ENCODE measurements at places on chromosomes 12 and 14. TPM values are rescaled to one million over a fixed set of nuclear protein-coding genes. Genes with fewer than 3 reads are reported as not detected.

DNA sequence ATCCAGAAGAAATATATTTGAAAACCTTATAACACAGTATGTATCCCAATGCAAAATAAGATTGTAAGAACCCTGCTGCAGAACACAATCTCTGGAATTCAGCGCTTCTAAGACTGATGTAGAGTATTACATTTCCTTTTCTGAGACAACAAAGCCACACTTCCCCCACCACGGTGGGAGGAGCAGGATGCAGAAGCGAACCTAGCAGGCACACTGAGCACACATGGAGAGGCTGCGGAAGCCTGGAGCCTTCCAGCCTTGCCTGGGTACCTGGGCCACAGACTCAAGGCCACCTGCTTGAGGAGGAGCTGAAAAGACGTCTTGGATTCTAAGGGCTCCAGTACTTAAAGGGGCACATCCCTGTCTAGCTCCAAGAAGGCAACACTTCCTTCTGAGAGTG lies 46.4 kb downstream of the TCHP start:
- DNase-seq: no peak

DNA sequence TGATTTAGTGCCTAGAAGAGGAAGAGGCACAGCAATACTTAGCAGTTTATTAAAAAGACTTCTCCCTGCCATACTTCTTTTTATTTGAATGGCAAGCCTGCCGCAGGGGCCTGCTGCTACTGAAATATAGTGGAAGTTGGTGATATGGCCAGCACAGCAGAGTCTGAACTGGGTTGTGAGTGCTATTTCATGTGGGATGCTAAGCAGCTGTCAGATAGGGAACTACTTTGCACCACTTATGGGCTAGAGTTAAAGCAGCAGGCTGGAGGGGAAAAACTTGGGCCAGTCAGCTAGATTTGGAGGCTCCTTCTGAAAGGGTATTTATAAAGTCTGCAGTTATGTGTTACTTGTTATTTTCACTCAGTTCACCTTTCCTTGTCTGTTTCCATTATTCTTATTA lies 299.0 kb upstream of the E2F7 start:
- DNase-seq: no peak

- DNase-seq: no peak
These were observed 164.2 kb downstream of the ALG10 start for GRCh38 chr12:34186492-34186891.

The KRT3 gene
- total RNA-seq: not detected

- no peak for DNase-seq
These were observed 1.8 kb downstream of the KCNA1 start for GRCh38 chr12:4911316-4911994.

DNA sequence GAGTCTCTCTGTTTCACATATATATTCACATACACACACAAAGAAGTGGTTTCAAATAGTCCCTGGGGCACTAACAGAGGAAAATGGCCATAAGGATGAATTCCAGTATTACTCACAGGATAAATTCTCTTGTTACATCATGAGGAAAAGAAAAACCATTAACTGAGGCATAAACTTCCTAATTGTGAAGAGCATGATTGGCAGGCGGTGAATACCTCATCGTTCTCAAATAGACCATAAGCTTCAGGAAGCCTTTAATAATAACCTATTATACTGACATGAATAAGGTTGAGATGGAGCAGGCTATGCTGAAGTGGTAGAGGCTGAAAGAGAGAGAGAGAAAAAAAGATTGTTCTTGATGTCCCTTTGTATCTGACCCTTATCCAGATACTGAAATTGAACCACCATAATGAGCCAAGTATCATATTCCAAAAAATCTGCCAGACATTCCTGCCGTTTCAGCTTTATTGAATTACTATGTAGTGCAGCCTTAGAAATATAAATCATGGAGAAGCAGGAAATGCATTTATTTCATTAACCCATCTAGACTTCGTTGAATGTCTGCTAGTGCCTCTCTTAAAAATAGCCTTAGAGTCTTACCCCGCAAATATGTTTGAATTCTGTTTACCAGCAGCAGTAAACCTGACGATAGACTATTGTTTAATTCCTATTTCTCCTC lies 86.8 kb downstream of the NUAK1 start:
- no peak for DNase-seq

The KLHDC1 gene
- total RNA-seq: 21.6 TPM

DNA sequence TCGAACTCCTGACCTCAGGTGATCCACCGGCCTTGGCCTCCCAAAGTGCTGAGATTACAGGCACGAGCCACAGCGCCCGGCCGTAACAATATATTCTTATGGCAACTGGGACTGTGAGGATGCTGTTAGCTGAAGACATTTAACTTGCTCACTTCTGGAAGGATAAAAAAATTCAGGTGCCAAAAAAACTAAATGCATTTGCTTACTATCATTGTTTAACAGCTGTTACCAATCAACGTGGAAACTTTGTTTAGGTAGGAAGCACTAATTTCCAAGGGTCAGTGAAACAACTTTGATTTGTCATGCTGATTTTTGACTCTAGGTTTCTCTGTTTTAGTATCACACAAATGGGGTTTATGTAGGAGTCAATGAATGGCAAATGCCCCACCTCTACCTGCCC lies 297.3 kb downstream of the ERC1 start:
- DNase-seq: no peak

- peak; percentile 7 for DNase-seq
These were observed 215.8 kb upstream of the DIO2 start for GRCh38 chr14:80427101-80427500.

The LRRC10 gene
- not detected for total RNA-seq

DNA sequence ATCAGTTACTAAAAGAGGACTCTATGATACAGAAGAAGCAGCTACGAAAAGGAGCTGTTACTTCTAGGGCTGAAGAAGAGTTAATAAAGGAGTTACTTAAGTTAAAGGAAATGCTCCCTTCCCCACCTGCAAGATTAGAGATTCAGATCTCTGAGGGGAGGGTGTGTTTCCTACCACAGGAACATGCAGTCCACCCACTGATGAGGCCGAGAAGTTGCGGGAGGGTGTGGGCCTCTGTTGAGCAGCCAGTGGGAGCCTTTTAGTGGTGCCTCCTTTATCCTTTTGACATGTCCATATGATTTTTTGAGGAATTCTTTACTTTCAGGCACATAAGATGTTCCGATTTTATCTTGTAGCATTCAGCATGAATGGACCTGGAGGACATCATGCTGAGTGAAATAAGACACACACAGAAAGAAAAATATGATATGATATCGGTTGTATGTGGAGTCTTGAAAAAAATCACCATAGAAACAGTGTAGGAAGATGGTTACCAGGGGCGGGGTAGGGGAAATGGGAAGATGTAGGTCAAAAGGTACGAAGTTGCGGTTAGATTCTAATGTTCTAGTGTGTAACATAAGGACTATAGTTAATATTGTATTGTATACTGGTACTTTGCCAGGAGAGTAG lies 4.4 kb upstream of the M6PR start:
- DNase-seq: no peak

The VWF gene
- 61.8 TPM for total RNA-seq

DNA sequence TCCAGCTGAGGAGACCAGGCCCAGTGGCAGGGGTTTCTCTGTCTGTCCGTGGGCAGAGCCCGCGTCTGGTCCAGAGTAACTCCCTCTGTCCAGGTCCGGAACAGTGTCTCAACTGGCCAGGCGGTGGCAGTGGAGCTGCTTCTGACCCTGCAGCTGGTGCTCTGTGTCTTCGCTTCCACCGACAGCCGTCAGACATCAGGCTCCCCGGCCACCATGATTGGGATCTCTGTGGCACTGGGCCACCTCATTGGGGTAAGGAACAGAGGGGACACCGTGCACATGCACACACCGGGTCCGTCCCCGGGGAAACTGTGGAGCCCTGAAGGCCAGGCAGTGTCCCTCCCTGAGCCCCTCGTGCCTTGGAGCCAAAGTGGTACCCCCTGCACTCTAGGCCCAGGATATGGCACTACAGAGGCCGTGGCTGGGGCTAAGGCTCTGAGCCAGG lies 1.5 kb downstream of the AQP6 start:
- no peak for DNase-seq

- no peak for DNase-seq
These were observed 17.1 kb downstream of the PDZRN4 start for GRCh38 chr12:41205070-41205709.

- DNase-seq: no peak
These were observed 4.7 kb downstream of the RPS29 start for GRCh38 chr14:49581209-49582112.

GRCh38 chr12:80707126-80707829 lies at the start of gene MYF6:
TSS of gene MYF6 (plus strand) at chr12:80707634. CDS start at chr12:80707720, 86 bp downstream.
- no peak for DNase-seq

DNA sequence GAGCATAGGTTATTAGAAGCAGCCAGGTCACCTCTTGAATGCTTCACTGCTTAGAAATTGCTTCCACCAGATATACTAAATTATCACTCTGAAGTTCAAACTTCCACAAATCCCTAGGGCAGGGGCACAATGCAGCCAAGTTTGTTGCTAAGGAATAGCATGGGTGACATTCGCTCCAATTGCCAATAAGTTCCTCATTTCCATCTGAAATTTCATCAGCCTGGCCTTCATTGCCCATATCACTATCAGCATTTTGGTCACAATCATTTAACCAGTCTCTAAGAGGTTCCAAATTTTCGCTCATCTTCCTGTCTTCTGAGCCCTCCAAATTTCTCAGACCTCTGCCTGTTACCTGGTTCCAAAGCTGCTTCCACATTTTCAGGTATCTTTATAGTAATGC lies 356.1 kb downstream of the DAD1 start:
- no peak for DNase-seq

DNA sequence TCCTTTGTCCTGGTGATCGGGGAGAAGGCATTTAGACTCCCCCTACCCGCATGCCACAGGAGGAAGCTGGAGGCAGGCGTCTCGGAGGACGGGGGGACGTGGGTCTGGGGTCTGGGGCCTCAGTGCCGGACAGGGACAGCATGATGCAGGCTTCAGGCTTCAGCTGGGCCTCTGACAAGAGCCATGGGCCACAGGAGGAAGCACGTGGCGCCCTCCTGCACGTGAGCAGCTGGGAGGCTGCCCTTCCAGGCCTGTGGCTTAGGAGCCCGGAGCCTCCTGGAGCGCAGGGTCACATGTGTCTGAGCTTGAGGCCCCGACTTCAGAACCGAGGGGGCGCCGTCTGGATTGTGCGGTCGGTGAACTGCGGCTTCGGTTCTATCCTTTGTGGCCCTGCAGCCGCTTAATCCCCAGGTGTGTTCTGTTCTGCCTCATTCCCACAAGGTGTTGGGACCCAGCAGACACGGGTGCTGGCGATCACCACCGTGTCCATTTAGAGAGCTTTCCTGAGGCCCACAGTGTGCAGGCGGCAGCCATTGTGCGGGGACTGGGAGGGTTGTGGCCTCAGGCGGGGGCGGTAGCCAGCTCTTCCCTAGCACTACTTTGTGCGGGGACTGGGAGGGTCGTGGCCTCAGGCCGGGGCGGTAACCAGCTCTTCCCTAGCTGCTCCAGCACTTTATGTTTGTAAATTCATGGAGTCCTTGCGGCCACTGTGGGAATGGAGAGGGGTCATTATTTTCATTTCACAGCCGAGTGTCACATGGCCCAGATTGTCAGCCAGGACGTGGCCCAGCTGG lies 150.2 kb downstream of the ADGRD1 start:
- DNase-seq: no peak

- no peak for DNase-seq
These were observed 42.2 kb downstream of the TAOK3 start for GRCh38 chr12:118330421-118331018.

The KLRK1 gene
- 1.3 TPM for total RNA-seq

GRCh38 chr12:50066402-50066801 lies 9.0 kb downstream of the ASIC1 start:
- DNase-seq: no peak

The RFX4 gene
- not detected for total RNA-seq

GRCh38 chr12:49627752-49628360 lies 4.5 kb downstream of the PRPF40B start:
- DNase-seq: no peak

GRCh38 chr14:93160353-93160801 lies 24.3 kb downstream of the MOAP1 start:
- no peak for DNase-seq

DNA sequence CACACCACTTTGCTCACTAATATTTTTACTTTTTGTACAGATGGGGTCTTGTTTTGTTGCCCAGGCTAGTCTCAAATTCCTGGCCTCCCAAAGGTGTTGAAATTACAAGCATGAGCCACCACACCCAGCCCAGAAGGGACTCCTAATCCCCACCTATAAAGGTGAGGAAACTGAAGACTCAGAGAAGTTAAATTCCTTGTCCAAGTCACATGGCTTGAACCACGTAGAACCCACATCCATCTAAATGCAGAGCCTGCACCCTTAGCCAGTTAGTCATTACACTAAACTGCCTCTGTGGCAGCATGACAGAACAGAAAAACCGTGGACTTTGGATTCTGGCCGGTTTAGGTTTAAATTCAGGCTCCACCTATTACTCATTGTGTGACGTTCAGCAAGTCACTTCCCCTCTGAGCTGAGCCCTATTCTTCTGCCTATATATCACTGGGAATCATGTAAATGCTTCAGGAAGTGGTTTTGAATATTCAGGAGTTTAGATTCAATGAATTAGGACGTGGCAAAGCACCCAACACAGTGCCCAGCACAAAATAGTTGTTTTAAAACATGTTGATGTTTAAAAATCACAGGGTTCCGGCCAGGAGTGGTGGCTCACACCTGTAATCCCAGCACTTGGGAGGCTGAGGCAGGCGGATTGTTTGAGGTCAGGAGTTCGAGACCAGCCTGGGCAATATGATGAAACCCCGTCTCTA lies 3.0 kb upstream of the CORO1C start:
- DNase-seq: no peak

DNA sequence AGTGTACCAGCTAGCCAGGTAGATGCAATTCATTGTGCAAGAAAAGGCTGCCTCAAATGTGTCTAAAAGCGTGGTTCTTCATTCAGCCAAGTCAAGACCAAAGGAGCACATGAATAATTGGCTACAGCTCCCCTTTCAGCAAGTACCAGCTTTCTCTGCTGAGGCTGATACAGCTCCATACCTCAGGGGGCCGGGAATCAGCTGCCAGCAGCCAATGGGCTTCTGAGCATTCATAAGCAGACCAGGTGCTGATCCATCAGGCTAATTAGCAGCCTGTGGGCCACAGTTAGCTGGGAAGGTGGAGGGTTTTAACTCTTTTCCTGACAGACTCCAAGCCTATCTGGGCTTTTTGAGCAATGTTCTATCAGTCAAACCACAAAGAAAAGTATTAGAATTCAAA lies 264.7 kb downstream of the APAF1 start:
- DNase-seq: no peak

DNA sequence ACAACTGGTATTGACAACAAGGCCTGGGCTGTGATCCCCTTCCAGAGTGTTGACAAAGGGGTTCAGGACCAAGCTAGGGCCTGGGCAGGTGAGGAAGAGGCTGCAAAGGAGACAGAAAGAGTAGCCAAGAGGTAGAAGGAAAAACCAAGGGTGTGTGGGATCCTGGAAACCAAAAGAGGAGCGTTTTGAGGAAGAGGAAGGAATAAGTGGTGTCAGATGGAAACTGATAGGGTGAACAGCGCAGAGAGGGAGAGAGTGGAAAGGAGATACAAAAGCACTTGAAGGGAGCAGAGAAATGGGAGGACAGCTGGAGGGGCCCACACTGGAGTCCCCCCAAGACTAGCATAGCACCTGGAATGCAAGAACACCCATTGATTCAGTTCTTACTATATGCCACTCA lies 8.3 kb upstream of the HVCN1 start:
- no peak for DNase-seq

All from urinary bladder (tissue), 4 donors.